ENCODE measurements at places on chromosomes 11 and 22. TPM values are rescaled to one million over a fixed set of nuclear protein-coding genes. Genes with fewer than 3 reads are reported as not detected.
A peak's percentile ranks its signal among the peaks of the same experiment; 100 is the strongest.

Gene LAYN
- total RNA-seq = 4.1 TPM

Gene MEN1
- 23.9 TPM for total RNA-seq

- H3K27me3 ChIP-seq = no peaks in the 10 kb centered on the region
- no peak for DNase-seq
- no peak overlapping the region for H3K4me3 ChIP-seq
- H3K27ac ChIP-seq = no peak overlapping the region
- no peaks in the 10 kb centered on the region for H3K4me1 ChIP-seq
These were observed 29.0 kb upstream of the DNAJB7 start for GRCh38 chr22:40890881-40891280.

DNA sequence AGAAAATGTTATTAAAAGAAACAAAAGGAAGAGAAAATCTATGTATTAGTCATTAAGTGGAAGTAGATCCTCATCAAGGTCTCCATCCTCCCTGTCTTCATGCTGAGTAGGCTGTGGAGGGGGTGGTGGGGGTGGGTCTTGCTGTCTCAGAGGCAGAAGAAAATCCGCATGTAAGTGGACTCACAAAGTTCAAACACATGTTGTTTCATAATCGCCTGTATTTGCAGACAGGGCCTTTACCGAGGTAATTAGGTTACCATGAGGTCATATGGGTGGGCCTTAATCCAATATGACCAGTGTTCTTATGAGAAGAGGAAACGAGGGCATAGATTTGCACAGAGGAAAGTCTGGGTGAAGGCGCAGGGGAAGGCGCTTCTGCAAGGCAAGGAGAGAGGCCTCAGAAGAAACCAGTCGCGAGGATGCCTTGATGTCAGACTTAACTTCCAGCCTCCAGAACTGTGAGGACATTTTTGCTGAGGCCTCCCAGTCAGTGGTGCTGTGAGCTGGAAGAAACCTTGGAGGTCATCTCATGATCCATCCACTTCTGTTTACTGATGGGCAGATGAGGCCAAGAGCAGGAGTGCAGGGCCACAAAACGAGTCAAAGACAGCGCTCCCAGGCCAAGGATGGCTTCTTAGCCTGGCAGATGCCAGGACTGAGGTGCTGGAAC, 49.3 kb upstream of the THY1 start:
- H3K27ac ChIP-seq = no peak overlapping the region
- peaks cover 13% of the 10 kb centered on the region for H3K27me3 ChIP-seq
- no peaks in the 10 kb centered on the region for H3K36me3 ChIP-seq
- H3K4me3 ChIP-seq = no peak overlapping the region
- no peak for DNase-seq

DNA sequence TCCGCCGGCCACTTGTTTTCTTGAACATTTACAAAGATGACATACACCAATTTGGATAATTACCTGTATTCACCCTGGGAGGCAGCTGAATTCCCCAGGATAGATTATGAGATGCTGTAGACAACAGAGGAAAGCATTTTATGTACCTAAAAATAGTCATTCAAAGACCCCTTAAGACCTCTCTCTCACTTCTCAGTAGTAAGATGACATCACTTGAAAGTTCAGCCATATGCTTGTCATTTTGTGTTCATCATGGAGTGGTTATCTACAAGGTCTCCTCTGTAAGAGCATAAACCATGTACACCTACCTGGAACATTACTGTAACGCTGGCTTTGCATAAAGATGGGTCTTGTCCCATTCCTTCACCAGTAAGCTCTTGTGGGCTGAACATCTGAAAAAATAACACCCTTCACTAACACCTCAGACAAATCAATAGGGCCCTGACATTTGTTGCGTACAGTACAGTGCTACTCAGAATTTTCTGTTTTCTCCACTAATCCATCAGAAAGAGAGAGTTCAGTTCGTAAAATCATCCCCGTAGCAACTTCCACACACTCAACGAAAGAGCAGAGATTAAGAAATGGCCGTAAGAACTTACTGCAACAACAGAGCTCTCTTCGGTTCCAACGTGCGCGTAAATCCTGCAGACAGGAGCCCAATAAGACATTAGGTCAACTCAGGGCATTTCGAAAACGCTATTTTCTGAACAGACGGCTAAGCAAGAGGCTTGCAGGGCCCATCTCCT, 15.6 kb upstream of the WDR74 start:
- no peaks in the 10 kb centered on the region for H3K27me3 ChIP-seq
- DNase-seq = no peak
- peaks cover 72% of the 10 kb centered on the region for H3K36me3 ChIP-seq
- peak overlapping the region; percentile 96 for H3K27ac ChIP-seq

GRCh38 chr11:43619863-43620505, 60.6 kb upstream of the HSD17B12 start:
- H3K36me3 ChIP-seq = no peaks in the 10 kb centered on the region
- H3K27me3 ChIP-seq = peaks cover 33% of the 10 kb centered on the region
- DNase-seq = no peak
- no peak overlapping the region for H3K4me3 ChIP-seq
- no peaks in the 10 kb centered on the region for H3K4me1 ChIP-seq
- no peak overlapping the region for H3K27ac ChIP-seq

DNA sequence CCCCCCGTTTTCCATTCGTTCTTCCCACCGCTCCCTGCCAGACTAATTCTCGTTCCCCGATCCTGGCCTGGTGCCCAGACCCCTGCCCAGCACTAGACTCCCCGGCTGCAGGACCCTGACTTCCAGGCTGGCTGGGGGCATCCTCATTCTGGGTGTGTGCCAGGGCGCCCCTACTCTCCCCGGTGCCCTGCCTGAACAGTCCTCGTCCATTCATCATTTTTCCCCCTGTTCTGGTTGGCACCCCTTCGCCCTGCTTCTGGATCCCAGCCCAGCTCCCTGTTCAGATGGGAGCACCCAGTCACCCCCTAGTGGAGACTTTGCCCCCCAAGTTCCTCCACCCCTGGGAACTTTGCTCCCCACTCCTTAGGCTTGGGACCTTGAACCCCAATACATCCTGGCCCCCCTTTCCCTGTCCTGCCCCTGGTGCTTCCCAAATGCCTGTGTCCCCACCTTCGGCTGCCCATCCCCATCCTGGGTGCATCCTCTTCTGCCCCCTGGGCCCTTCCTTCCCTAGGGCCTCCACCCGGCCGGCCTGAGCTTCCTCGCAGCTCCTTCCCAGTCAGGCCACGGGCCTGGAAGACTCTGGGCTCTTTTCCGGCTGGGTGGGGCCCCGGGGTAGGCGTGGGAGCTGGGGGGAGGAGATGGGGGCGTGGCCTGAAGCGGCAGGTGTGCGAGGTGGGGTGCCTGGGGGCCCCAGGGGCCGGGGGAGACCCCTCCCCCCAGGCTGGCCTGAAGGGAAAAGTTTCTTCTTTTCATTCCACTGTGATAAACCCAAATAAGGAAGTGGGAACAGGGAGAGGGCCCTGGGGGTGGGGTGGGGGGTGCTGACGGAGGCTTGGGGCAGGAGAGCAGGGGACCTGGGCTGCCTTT, 908 bp downstream of the PLCB3 start:
- no peak overlapping the region for H3K27ac ChIP-seq
- peaks cover 13% of the 10 kb centered on the region for H3K4me1 ChIP-seq
- no peaks in the 10 kb centered on the region for H3K36me3 ChIP-seq
- no peak for DNase-seq

GRCh38 chr22:46089426-46090035, 60.8 kb upstream of the PPARA start:
- H3K4me1 ChIP-seq = no peaks in the 10 kb centered on the region
- no peak for DNase-seq
- no peak overlapping the region for H3K4me3 ChIP-seq
- H3K27me3 ChIP-seq = no peaks in the 10 kb centered on the region
- no peak overlapping the region for H3K27ac ChIP-seq
- no peaks in the 10 kb centered on the region for H3K36me3 ChIP-seq

GRCh38 chr22:23067691-23068090, 2.6 kb upstream of the GNAZ start:
- no peaks in the 10 kb centered on the region for H3K36me3 ChIP-seq
- no peak overlapping the region for H3K27ac ChIP-seq
- H3K4me1 ChIP-seq = peaks cover 3% of the 10 kb centered on the region
- H3K27me3 ChIP-seq = peaks cover 3% of the 10 kb centered on the region
- no peak overlapping the region for H3K4me3 ChIP-seq
